NK-92 treated with Interleukin-12 subunit alpha and Interleukin-12 subunit beta, amount 100 ng/mL, for 24 hours (cell line): ENCODE measurements at places on chromosomes 2 and 18.

GRCh38 chr2:46723346-46723745, 192.3 kb downstream of the MCFD2 start:
- no peak for DNase-seq

DNA sequence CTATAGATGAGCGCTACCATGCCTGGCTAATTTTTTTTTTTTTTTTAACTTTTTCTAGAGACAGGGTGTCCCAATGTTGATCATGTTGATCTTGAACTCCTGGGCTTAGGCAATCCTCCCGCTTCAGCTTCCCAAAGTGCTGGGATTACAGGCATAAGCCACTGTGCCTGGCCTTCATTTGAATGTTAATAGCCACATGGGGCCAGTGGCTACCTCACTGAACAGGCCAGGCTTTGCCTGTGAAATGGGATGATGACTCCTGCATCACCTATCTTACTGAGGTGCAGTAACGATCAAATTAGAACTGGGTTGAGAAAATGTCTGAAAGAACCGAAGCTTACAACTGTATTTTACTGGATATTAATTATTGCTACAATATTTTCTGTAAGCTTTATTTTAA, 278.7 kb downstream of the TCF4 start:
- DNase-seq, result no peak

GRCh38 chr18:13811993-13812392, 12.0 kb upstream of the MC5R start:
- no peak for DNase-seq

DNA sequence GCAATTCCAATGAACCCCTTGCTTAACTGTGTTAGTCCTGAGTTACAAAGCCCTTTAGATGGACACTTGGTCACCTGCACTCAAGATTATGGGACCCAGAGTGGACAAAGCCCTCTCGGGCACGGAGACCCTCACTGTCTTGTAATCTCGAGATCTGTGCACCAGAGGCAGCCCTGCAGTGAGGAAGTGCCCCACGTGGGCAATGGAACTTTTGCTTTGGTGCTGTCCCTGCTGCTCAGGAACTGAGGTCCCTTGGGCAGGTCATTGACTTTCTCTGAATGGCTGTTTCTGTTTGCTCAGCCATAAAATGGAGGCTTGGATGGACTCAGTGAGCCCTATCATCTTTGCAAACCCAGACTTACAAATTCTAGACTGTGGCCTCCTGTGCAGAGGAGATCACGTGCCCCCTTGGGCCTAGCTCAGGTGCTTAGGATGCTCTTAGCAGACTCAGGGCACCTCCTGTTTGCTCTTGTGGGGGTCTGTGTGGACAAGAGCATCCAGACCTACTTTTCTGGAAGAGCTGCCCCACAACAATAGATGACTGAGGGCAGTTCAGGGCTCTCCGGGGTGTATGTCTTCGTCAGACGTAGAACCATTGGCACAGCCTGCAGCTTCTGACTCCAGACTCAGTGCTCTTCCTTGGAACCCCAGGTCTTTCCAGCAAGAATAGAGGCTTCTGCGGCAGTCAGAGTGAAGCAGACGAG, 94.5 kb upstream of the HS6ST1 start:
- no peak for DNase-seq

DNA sequence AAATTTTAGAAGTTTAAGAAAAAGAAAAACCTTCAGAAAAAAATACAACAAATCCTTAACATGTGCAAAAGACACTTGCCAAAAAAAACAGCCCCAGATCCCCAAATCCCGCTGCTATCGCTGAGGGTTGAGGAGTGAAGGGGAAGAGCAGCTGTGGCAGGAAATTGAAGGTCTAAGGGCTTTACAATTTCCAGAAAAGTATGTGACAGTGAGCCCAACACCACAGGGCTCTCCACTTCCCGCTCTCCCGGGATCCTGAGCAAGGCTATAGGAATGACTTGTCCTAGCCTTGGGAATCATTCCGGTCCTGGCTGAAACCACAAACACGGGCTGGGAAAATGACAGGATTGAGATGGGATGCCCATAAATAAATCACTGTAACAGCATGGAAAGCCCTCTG, 191.4 kb downstream of the TMEM163 start:
- DNase-seq, result no peak

DNA sequence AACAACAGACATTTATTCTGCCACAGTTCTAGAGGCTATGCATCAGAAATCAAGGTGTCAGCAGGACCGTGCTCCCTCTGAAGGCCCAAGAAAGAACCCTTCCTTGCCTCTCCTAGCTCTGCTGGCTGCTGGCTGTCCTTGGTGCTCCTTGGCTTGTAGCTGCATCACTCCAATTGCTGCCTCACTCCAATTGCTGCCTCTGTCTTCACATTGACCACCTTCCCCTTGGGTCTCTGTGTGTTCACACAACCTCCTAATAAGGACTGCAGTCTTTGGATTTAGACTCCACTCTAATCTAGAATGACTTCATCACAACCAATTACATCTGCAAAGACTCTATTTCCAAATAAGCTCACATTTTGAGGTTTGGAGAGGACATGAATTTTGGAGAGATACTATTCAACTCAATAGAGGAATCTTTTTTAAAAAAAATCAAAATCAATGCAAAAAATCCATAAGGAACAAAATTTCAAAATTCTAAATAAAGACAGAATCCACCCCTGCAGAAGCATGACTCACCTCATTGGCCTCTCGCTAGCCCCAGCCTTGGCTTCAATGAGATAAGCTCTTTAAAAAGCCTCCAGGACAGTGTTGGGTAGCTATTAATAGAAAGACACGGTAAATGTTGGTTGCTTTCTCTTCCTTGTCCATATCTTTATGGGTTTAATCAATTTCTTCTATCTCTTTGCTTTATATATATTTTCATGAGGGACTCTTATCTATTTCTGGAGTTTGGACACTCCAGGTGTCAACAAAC, 267.6 kb upstream of the MGAT5 start:
- no peak for DNase-seq

DNA sequence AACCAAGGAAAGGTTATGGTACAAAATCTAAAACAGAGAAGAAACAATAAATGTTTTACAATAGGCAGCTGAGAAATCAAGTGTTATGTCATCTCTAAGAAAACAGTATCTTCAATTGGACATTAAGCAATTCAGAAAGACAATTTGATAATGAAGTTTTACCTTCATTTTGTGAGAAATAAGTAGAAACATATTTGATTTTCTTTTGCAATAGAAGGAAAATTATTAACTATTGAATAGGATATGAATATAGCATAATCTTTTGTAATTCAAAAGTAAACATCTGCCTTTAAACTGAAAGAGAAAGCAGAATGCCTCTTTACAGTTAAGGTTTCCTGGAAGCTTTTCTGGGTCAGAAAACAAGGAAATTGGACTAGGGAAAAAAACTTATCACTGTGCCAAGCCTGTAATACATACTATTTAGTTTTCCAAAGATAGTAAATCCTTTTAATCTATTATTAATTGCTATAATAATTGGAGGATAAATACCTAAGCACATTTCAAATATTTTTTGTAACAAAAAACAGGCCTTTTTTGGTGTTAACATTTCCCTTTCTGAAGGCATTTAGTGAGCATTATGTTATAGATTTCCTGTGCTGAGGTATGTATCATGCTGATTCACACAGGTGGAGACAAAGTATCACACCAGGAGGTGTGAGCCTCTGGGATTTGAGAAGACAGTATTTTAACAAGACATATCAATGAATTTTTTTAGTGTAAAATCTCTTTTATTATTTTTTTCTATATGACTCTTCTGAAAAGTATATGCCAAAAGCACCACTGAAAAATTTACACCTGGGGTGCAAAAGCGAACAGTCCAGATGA, 947.0 kb upstream of the CDH2 start:
- DNase-seq, result no peak

- DNase-seq, result no peak
These were observed 248.9 kb downstream of the TDRD15 start for GRCh38 chr2:21372654-21373053.

GRCh38 chr2:191757208-191757607, 79.3 kb downstream of the NABP1 start:
- DNase-seq, result no peak

DNA sequence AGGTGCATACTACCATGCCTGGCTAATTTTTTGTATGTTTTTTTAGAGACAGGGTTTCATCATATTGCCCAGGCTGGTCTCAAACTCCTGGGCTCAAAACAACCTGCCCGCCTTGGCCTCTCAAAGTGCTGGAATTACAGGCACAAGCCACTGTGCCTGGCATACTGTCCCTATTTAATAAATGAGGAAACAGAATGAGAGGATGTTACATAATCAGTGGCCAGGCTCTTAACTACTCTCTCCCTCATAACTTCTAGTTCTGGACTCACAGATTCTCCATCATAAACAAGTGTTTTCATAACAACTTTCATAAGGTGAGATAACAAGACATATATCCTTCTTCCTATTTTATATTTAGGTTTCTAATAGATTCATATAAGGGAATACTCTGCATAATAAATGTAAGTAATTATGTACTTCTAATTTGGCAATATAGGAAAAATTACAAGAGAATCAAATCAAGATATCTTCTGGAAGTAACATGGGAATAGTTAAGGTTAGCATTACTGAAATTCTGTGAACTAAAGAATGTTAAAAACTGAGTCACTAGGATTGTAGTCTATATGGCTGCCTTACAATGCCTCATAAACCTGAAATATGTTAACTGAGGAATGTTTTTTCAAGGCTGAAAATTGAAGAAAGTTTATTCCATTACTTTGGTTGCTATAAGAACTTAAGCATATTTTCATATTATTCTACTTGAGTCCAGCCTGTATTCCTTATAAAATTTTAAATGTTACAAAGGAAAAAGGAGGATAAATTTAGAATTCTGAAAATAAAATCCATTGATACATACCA, 71.3 kb downstream of the SLC25A12 start:
- DNase-seq, result no peak

DNA sequence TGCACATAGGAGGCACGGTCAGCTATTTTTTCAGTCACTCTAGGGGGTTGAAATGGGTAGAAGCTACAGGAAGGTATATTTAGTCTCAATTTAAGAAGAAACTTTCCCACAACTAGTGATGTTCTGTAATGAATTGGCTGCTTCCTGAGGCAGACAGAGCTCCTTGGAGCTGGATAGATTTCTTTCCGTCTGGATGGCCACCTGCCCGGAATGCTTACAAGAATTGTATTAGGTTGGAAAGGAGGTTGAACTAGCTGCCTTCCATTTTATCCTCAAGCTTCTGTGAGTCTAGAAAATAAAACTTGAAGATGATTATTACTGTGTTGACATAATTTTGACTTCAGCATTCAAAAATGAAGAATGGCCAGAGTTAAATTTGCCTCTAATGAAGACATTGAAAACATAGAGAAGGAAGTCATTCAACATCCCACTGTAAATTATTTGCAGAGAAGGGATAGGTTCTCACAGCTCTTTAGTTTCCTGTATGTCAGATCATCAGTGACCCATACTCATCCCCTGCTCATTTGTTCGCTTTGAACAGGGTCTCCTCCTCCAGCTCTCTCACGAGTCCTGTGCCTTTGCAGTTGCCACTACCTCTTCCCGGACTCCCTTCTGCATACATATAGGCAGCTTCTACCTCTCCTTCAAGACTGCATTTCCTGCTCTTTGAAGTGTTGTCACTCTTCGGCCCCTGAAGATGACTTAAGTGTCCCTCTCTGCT, 88.8 kb downstream of the CRIM1 start:
- no peak for DNase-seq

DNA sequence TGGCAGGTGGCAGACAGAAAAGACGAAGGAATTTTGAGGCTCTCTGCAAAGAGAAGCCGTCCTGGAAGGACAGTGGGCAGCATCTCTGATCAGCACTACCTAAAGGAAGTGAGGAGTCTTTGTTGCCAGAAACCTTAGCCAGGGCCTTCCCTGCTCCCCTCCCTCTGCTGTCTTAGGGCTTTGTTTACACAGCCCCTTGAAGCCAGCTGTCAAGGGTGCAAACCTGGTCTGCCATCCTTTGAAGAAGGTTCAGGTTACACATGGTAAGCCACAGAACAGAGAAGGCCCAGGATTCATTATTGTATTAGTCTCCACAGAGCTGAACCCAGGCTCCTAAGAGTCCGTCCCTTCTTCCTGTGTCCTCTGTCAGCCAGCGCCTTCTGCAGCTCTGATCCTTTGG, 356.7 kb downstream of the TGIF1 start:
- DNase-seq, result no peak

DNA sequence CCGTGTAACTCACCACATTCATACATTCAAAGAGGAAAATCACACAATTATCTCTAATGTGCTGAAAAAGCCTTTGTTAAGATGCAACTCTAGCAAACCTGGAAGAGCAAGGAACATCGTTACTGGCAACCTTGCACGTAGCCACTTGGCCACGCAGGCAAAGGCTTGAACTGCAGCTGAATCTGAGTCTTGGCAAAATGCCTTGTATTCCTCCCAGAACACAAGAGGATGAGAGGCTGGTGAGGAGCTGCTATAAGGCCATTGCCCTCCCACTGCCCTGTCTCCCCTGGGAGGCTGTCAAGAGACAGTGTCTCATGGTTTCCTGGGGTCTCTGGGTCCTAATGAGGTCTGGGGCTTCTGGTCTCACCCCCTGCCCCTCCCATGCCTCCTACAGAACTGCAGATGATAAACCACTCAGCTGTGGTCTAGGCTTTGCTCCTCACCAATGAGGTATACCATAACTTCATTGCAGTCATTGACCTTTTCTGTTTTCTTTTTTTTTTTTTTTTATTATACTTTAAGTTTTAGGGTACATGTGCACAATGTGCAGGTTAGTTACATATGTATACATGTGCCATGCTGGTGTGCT, 141.4 kb downstream of the SPP2 start:
- no peak for DNase-seq

GRCh38 chr2:138846216-138846821, 66.1 kb upstream of the NXPH2 start:
- DNase-seq, result no peak

DNA sequence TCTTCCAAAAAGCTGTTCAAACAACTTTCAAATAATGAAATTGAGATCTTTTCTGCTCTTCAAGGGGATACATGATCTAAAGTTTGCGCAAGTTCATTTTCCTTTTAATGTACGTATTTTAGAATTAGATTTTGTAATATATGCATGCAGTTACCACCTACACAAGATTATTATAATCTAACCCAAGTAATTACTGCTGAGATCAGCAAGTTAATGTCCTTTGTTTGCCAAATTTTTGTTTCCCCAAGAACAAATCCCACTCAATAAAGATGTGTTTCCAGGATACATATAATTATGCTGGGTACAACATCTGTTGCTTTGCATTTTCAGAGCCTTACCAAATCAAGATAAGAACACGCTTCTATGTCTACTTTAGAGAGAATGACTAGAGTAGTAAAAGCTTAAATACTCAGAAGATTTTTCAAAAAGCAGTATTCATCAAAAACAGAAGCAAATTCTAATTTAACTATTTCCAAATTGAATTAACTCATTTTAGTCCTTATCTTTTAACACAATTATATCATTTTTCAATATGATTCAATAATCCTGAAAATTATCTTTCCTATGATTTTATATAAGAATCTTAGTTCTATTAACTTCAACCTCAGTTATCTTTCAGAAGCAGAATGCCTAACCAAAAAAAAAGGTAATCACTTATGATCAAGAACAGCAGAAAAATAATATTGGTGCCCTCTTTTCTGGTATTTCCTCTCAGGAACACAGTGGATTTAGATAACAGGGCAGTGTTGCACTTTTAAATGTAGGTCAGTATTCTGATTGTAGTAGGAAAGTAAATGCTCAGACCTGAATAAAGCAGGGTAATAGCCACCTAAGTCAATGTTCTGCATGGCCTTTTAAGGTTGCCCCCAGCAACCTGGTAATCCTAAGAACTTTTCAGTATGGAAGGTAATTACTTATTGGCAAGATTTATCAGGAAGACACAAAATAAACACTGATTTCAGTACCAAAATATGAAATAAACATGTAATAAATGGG, 28.0 kb downstream of the CERKL start:
- DNase-seq, result no peak
